ENCODE measurements at places on chromosomes 3 and 15.

DNA sequence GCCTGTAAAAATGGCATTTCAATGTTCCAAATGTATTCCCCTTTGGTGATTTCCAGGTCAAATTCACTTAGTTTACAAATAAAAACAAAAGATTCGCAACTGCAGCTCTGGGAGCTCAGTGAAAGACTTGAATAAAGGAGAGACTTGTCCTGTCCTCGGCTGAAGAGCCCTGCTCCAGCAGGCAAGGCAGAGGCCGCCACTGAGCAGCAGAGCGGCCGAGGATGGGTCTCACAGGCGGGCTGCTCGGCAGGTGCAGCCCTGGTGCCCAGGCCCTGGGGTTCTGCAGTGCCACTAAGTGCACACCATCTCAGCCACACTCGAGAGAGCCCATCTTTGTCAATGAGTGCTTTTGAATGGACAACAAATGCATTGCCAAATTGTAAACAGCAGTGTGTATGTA is 856.2 kb downstream of the AGBL1 start:
- no peak for DNase-seq

GRCh38 chr15:51863131-51863530 is 33.7 kb downstream of the TMOD3 start:
- DNase-seq, result no peak

GRCh38 chr3:150626148-150626930 is 23.2 kb downstream of the SELENOT start:
- DNase-seq, result no peak

- no peak for DNase-seq
Measured at GRCh38 chr3:12427551-12427950, 56.7 kb upstream of the TSEN2 start.

DNA sequence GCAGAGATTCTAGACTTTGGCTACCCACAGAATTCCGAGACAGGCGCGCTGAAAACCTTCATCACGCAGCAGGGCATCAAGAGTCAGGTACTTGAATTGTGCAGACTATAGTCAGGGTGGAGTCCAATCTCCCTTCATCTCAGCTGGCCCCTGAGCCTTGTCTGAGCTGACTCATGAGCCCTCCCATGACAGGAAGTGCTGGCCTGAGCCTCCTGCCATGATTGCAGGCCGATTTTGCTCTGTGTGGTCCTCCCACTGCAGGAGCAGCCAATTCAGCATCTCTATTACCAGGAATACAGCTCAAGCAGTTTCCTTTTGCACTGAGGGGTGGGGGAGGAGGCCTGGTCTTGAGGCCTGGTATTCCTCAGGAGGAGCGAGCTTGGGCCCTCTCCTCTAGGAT is 5.5 kb downstream of the AP2M1 start:
- DNase-seq, result no peak

GRCh38 chr3:61718565-61718964 is 157.2 kb downstream of the PTPRG start:
- DNase-seq, result no peak

- peak; percentile 37 for DNase-seq
Measured at GRCh38 chr15:60800299-60801072, 321.5 kb upstream of the ICE2 start.

GRCh38 chr3:11434017-11434526 is 161.9 kb downstream of the ATG7 start:
- DNase-seq, result no peak

DNA sequence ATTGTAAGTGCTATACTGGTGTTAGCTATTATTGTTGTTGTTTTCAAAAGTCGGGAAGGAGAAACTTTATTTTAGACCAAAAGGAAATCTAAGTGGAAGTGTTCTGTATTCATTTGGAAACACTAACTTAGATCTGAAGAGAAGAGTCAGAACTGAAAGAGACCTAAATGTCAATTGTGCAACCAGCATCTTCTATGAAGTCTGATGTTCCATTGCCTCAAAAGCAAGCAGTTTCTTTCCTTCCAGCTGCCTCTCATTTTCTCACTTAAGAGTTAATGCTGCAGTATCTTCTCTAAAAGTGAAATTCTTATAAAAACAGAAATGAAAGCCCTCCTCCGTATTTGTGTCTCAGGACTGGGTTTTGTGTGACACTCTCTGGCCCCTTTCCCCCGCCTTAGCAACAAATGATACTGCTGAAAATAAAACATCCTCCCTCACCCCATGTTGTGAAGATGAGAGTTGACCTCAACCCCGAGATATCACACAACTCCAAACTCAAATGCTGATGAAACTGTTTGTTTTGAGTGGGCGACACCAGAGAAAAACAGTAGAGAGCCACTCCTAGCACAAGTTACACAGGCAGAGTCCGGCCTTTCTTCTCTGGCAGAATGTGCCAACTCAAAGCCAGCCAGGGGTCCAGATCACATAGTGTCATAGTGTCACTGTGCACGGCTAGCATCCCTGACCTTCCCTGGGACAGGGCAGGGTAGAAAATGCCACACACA is 48.9 kb downstream of the GLDN start:
- no peak for DNase-seq

- no peak for DNase-seq
Measured at GRCh38 chr3:69868841-69869420, 129.7 kb downstream of the MITF start.

GRCh38 chr3:142275856-142276255 is 50.5 kb upstream of the GK5 start:
- no peak for DNase-seq

- no peak for DNase-seq
Measured at GRCh38 chr3:81788610-81789009, 27.2 kb upstream of the GBE1 start.

GRCh38 chr3:50130436-50130835 is 24.7 kb upstream of the SEMA3F start:
- DNase-seq, result no peak

DNA sequence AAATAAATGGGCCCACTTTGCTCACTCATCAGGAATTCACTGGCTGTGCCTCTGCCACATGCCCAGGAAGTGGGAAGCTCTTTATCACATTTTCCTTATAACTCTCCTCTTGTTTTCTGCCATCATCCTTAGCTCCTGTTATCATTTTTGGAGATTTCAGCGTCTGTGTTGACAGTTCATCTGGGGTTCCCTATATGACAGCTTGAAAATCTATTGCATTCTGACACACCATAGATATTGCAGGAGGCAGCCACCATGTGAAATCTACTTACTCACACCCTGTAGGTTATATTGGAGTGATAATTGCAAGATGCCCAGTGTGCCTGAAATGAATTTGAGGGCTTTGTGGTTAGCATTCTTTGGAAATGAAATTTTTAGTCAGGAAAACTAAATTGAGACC is 132.9 kb downstream of the RYR3 start:
- no peak for DNase-seq

- no peak for DNase-seq
Measured at GRCh38 chr15:61339516-61339915, 110.4 kb upstream of the RORA start.

DNA sequence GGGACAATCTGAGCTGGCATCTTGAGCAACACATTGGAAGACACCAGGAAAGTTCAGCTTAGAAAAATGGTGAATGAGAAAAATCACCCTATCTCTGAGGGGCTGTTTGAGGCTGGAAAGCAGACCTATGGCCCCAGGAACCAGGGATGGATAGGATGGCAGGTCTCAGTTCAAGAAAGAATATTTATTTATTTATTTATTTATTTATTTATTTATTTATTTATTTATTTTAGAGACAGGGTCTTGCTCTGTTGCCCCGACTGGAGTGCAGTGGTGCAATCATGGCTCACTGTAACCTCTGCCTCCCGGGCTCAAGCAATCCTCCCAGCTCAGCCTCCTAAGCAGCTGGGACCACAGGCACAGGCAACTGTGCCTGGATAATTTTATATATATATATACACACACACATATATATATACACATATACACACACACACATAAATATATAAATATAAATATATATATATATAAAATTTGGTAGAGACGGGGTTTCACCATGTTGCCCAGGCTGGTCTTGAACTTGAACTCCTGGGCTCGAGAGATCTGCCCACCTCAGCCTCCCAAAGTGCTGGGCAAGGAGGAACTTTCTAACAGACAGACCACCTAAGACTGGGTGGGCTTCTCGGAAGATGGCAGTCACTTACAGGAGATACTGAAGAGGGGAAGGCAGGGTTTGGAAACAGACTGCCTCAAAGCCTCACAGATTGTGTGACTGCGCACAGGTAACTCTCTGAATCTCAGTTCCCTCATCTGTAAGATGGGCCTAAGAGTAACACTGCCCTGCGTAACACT is 29.7 kb downstream of the CCDC13 start:
- no peak for DNase-seq

DNA sequence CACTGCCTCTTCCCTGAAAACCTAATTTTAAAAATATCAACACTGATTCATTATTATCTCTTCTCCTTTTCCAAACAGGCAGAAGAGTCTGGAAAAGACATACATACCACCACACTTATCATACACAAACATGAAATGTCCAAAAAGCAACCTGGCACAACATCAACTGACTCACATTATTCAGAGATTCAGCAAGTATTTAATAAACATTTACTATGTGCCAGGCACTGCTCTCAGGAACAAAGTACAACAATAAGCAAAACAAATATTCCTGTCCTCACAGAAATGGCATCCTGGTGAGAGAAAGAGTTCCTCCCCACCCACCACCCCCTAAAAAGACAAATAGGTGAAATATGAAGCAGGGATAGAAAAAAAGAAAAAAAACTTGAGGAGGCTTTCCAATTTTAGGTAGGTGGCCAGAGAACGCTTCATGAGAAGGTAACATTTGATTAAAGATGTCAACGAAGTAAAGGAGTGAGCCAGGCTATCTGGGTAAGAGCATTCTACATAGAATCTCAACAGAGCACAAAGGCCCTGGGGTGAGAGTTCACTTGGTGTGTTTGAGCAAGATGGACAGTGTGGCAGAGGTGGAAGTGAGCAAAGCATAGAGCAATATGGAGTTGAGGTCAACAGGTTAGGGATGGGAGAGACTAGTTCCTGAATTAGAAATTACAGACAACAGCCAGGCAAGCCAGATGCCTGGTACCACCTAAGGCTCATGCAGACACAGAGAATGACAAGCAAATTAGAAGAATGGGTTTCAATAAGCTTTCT is 141.7 kb downstream of the OSBPL10 start:
- DNase-seq, result no peak

DNA sequence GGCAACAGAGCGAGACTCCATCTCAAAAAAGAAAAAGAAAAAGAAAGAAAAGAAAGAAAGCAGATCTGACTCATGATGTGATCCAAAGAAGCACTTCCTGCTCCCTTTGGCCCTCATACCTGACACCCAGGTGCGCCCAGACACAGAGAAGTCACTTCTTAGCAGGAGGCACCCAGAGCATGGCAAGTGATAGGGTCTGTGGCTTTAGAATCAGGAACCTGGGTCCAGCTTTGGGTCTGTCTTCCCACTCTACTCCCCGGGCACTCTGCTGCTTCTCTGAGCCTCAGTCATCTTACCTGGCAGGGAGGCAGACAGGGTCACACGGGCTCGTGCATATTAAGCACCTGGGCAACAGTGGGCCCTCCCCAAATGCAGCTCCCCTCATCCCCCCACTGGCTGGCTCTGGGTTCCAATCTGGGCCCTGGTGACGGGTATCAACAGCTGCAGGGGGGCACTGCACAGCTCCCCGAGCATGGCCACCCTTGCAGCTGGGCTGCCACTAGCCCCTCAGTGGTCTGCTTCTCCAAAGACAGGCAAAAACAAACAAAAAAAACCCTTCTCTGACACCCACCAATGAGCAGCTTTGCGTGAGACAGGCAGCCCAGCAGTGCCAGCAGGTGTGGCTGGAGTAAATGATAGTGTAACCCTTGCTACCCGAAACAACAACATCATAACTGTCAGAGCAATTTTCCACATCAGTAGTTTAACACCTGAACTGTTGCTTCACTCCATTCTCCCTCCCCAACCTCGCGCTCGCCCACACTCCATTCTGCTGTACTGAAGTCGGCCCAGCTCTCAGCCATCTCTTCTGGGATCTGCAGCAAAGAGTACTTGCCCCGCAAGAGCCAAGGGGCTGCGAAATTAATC is 99.8 kb downstream of the MEGF11 start:
- no peak for DNase-seq

DNA sequence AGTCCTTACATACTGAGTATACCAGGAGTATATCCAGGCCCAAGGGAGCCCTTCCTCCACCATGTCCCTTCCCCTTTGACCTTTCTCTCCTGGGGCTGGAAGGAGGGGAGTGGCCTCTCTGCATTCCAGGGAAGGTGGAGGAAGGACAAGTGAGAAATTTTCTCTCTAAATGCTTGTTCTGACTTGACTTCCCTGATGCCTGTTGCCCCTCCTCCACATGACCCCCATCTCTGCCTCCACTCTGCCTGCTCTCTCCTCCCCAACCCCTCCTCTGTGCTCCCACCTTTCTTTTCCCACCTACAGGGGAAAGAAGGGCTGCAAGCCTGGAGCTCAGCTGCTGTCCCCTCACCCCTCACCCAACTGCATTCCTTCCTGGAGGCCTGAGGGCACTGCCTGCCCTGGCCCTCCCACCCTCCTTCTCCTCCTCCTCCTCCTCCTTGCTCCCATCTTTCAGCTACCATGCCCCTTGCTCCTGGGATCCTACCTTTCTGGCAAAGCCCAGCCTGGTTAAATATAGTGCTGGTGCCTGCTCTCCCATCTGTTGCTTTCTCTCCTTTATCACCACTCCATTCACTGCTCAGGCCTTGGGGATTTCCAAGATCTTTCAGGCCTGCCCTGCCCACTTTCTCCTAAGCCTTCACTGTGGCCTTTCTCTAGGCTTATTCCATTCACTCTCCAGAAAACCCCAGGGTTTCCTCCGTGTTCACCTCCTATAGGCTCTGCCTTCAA is 8.5 kb upstream of the DAG1 start:
- DNase-seq, result no peak
